H1 (cell line): ENCODE measurements at places on chromosomes 5 and 9. TPM values are rescaled to one million over a fixed set of nuclear protein-coding genes. Genes with fewer than 3 reads are reported as not detected.
A peak's percentile ranks its signal among the peaks of the same experiment; 100 is the strongest.

DNA sequence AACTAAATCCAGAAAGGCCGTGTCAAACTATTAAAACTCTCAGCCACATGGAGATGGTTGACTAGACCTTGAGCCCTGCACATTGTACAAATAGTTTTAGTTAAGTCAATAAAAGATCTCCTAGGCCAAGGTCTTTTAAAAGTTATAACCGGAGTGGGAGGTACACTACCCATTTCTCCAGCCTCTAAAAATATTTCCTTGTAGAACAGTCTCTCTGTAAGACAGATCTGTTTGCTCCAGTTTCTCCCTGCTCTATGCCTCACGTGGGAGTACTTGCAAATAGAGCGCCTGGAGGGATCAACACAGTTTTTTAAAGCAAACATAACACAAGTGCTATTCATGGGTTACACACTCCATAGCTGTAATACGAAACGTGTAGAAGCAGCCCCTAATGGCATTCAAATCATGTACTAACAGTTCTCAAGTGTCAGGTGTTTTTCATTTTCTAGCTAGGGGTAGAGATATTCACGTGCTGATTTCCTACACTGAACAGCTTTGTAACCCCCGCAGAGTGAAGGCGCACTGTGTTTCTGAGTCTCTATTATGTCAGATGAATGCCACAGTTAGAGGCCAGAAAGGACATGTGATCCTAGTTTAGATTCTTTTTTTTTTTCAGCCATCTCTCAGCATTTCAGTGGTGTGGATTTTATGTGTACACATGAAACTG is 703.4 kb upstream of the GRAMD2B start:
- no peaks in the 10 kb centered on the region for H3K4me1 ChIP-seq
- H3K27ac ChIP-seq, result no peak overlapping the region
- DNase-seq, result no peak
- H3K36me3 ChIP-seq, result no peaks in the 10 kb centered on the region

GRCh38 chr5:67648201-67648671 is 451.6 kb upstream of the CD180 start:
- H3K27me3 ChIP-seq, result no peaks in the 10 kb centered on the region
- H3K4me1 ChIP-seq, result no peaks in the 10 kb centered on the region
- DNase-seq, result no peak
- no peak overlapping the region for H3K27ac ChIP-seq

DNA sequence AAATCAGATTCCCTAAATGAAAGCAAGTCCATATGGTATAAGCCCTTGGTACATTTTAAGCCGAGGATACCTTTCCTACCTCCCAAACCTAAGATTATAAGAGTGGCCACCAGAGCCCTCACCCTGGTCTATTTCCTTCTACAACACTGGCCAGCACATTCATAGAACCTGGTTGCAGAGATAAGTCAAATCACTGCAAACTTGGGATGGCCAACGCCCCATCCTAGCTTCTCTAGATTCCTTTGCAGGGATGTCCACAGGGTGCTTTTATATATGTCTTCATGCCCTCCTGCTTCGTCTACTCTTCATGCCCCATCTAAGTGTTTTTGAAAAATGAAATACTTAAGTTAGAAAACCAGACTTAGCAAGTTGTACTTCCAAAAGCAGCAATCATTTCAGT is 41.8 kb downstream of the SH3RF2 start:
- DNase-seq, result no peak
- H3K27me3 ChIP-seq, result no peaks in the 10 kb centered on the region
- no peak overlapping the region for H3K27ac ChIP-seq
- no peak overlapping the region for H3K4me3 ChIP-seq
- H3K4me1 ChIP-seq, result peaks cover 7% of the 10 kb centered on the region; the same call in 1 of the 2 replicates
- no peaks in the 10 kb centered on the region for H3K36me3 ChIP-seq

- peak overlapping the region; percentile 93 for H3K4me3 ChIP-seq
- H3K27me3 ChIP-seq, result no peaks in the 10 kb centered on the region
- peaks cover 44% of the 10 kb centered on the region for H3K36me3 ChIP-seq
Observed at GRCh38 chr5:69167493-69167855, 524 bp downstream of the CCNB1 start.

- no peaks in the 10 kb centered on the region for H3K4me1 ChIP-seq
- no peaks in the 10 kb centered on the region for H3K36me3 ChIP-seq
- no peaks in the 10 kb centered on the region for H3K27me3 ChIP-seq
- no peak overlapping the region for H3K4me3 ChIP-seq
Observed at GRCh38 chr5:56185768-56186311, 47.3 kb downstream of the ANKRD55 start.

GRCh38 chr5:32445287-32445758 is 783 bp upstream of the ZFR start:
- peak overlapping the region; percentile 100 for H3K4me3 ChIP-seq
- H3K27me3 ChIP-seq, result no peaks in the 10 kb centered on the region
- H3K27ac ChIP-seq, result peak overlapping the region; percentile 12; the same call in 1 of the 2 replicates

DNA sequence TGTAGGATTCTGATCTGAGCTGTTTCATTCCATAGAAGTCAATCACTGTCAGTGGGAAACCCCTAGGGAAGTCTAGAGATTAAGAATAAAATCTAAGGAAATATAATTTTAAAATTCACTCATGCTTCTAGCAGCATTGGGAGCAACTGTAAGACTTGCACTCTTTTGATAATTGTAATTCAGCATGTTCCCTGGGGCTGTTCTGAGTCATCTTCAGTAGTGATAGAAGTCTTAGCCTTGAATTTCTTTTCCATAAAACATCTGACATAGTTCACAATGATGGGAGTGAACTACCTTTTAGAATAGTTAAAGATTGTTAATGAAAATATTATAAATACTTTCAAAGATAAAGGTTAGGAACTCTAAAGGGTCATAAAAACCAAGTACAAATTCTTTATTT is 935.8 kb downstream of the DTWD2 start:
- DNase-seq, result no peak
- H3K4me1 ChIP-seq, result no peaks in the 10 kb centered on the region
- H3K4me3 ChIP-seq, result no peak overlapping the region
- H3K27me3 ChIP-seq, result no peaks in the 10 kb centered on the region
- no peak overlapping the region for H3K27ac ChIP-seq

- H3K27me3 ChIP-seq, result no peaks in the 10 kb centered on the region
- no peak overlapping the region for H3K27ac ChIP-seq
- H3K36me3 ChIP-seq, result no peaks in the 10 kb centered on the region
Observed at GRCh38 chr9:14752871-14753270, 30.3 kb upstream of the CER1 start.

GRCh38 chr5:57586649-57587048 is 104.0 kb upstream of the ACTBL2 start:
- H3K27ac ChIP-seq, result no peak overlapping the region
- no peaks in the 10 kb centered on the region for H3K36me3 ChIP-seq
- no peaks in the 10 kb centered on the region for H3K27me3 ChIP-seq
- H3K4me1 ChIP-seq, result no peaks in the 10 kb centered on the region
- DNase-seq, result no peak

- no peaks in the 10 kb centered on the region for H3K27me3 ChIP-seq
- no peaks in the 10 kb centered on the region for H3K4me1 ChIP-seq
- H3K36me3 ChIP-seq, result peaks cover 19% of the 10 kb centered on the region; the same call in 1 of the 2 replicates
- no peak for DNase-seq
Observed at GRCh38 chr5:74816875-74817274, 49.3 kb downstream of the FAM169A start.

DNA sequence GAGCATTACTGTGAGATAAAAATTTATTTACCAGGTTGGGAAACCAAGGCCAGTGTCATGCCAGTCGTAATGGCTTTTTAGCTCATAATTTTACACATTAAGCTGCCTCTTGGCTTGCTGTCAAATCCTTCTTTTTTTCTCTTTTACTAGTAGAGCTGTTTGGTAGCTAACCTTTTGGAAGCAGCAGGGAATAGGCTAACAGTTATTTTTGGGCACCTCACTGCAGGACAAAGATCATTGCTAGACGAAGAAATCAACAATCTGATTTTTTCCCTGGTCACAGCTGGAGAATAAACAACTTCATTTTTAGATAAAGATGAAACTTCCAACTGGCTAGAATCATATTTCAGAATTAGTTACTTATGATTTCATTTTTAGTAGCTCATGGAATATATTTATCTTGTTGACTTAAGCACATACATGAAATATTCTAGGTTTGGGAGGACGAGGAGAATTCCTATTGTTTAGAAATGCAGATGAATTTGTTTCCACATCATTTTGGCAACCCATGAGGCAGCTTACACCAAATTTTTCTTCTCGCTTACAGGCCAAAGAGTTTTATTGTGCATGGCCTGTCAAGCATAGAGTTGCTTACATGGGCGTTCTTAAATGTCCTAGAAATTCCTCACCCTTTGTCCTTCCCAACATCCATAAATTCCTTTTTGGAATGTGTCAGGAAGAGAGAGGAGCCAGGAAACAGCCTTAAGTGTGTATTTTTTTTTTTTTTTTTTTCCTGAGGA is 19.6 kb downstream of the TNC start:
- H3K4me1 ChIP-seq, result no peaks in the 10 kb centered on the region
- H3K27me3 ChIP-seq, result 0 out of 2 replicates have a peak, but pooled peaks cover 3% of the 10 kb centered on the region
- no peak overlapping the region for H3K27ac ChIP-seq

DNA sequence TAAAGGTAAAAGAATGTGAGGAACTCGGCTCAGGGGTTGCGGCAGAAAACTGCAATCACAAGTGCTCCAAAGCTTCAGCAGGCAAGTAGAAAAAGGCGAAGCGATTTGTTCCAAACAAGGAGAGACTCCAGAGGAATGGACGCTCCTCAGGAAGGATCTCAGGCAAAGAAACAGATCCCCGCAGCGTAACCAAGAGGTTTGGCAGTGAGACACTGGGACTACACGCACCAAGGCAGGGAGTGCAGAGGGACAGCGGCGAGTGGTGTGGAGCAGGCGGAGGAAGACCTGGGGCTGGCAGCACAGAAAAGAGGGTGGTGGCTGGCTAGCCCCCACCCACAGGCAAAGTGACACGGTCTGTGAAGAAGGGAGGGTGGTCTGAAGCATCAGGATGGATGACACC is 54.7 kb upstream of the GOLPH3 start:
- H3K4me3 ChIP-seq, result no peak overlapping the region
- no peak for DNase-seq
- no peak overlapping the region for H3K27ac ChIP-seq
- peaks cover 3% of the 10 kb centered on the region for H3K4me1 ChIP-seq
- no peaks in the 10 kb centered on the region for H3K27me3 ChIP-seq

GRCh38 chr9:68741704-68742332 is 36.8 kb downstream of the PIP5K1B start:
- DNase-seq, result no peak
- H3K27ac ChIP-seq, result no peak overlapping the region
- no peaks in the 10 kb centered on the region for H3K36me3 ChIP-seq
- H3K4me3 ChIP-seq, result no peak overlapping the region

DNA sequence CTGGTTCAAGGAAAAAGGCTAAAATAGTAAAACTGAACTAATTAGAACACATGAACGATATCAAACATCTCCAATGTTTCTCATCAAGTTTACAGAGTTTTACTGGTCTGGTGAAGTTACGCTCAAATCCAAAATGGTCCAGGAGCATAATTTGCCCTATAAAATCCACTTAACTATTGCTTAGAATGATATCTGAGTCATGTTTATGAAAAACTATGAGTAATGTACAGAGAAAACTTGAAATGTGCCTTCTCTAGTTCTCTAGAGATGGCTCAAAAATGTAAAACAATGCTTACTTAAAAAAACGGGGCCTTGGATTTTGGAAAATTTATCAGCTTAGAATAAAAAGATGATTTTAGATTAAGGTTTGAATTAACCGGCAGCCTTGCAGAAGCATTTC is 108.1 kb downstream of the FBXW11 start:
- H3K4me1 ChIP-seq, result no peaks in the 10 kb centered on the region
- H3K27me3 ChIP-seq, result no peaks in the 10 kb centered on the region
- no peak overlapping the region for H3K4me3 ChIP-seq
- DNase-seq, result no peak
- H3K36me3 ChIP-seq, result no peaks in the 10 kb centered on the region; the same call in none of the 2 replicates
- no peak overlapping the region for H3K27ac ChIP-seq

DNA sequence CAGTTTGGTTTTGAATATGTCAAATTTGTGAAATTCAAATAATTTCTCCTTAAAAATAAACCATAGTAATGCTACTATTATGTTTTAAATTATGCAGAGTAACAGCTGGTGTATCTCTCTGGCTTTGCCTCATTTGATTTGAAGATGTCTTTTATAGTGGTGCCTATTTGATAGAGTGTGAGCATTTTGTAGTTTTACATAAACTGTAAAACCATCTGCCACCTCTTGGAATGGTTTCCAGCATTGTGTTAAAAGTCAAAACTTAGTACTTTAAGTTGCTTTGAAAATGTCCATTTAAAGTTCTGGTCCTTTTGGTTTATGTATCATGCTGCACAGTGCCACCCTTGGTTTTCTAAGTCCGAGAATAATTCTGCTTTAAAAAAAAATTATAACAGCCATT is 15.6 kb downstream of the PRDM6 start:
- H3K27ac ChIP-seq, result no peak overlapping the region
- peaks cover 6% of the 10 kb centered on the region for H3K4me1 ChIP-seq
- H3K36me3 ChIP-seq, result no peaks in the 10 kb centered on the region
- DNase-seq, result no peak
- H3K27me3 ChIP-seq, result peaks cover 17% of the 10 kb centered on the region
- H3K4me3 ChIP-seq, result no peak overlapping the region

DNA sequence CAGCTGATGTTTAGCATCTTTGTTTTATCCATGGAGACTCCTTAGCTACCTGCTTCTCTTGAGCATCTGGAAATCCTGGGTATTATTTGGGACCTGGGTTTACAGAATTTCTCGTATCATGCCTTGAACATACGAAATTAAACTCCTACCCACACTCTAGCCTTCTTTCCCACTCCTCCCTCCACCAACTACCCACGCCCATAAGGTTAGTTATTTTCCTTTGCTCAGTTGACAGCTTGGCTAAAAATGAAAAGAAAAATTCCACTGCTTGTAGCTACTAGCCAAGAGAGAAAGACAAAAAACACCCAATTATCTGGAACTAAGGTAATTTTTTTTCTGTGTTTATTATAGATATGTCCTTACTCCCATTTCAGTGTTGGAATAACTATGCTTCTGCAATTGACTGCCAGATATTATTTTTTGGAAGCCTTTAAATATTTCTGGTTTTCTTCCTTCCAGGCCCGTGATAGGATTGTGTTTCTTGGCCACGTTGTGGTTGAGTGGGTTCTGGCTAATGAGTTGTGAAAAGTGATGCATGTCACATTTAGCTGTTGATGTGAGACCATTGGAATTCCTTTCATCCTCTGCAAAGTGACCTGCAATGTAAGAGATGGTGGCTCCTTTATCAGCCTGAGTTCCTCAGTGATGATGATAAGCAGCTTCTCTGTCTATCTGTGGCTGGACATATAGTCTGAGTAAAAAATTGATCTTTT is 308.1 kb downstream of the LRRC70 start:
- DNase-seq, result no peak
- H3K4me3 ChIP-seq, result no peak overlapping the region
- H3K4me1 ChIP-seq, result no peaks in the 10 kb centered on the region
- no peaks in the 10 kb centered on the region for H3K27me3 ChIP-seq
- H3K27ac ChIP-seq, result no peak overlapping the region
- no peaks in the 10 kb centered on the region for H3K36me3 ChIP-seq

- H3K27me3 ChIP-seq, result no peaks in the 10 kb centered on the region
- no peaks in the 10 kb centered on the region for H3K36me3 ChIP-seq
- no peak overlapping the region for H3K4me3 ChIP-seq
- no peak overlapping the region for H3K27ac ChIP-seq
Observed at GRCh38 chr9:1337169-1337568, 287.0 kb downstream of the DMRT2 start.

IRX2 gene
- 40.4 and 47.5 TPM in 2 replicates for total RNA-seq

NR2F1-AS1 gene
- 1.6 and 2.1 TPM in 2 replicates for total RNA-seq

FOXI1 gene
- not detected in 2 replicates for total RNA-seq

DPYSL3 gene
- 385 and 387 TPM in 2 replicates for total RNA-seq

LCN15 gene
- 0.47 and 0.61 TPM in 2 replicates for total RNA-seq

LCP2 gene
- total RNA-seq, result 0.26 and 0.42 TPM in 2 replicates

FABP6 gene
- total RNA-seq, result 3.6 and 4.8 TPM in 2 replicates

SARDH gene
- total RNA-seq, result 7.3 and 7.4 TPM in 2 replicates

MED27 gene
- 29.9 and 32.7 TPM in 2 replicates for total RNA-seq

KLHL9 gene
- 14.7 and 15.7 TPM in 2 replicates for total RNA-seq

ENTPD8 gene
- total RNA-seq, result 0.33 and 0.48 TPM in 2 replicates
